ENCODE measurements at places on chromosomes 16 and 17. TPM values are rescaled to one million over a fixed set of nuclear protein-coding genes. Genes with fewer than 3 reads are reported as not detected.

CCDC78 gene
- 3.8 TPM for total RNA-seq

CDH13 gene
- total RNA-seq: 11.6 TPM

CACNG5 gene
- not detected for total RNA-seq

NDRG4 gene
- total RNA-seq: 18.2 TPM

KRTAP1-5 gene
- total RNA-seq: 2.2 TPM

RFWD3 gene
- 25.2 TPM for total RNA-seq

FOXJ1 gene
- not detected for total RNA-seq

CLEC19A gene
- not detected for total RNA-seq

ZNF830 gene
- total RNA-seq: 14.0 TPM

MT3 gene
- total RNA-seq: not detected

NSRP1 gene
- 13.1 TPM for total RNA-seq

DPEP3 gene
- not detected for total RNA-seq

NGFR gene
- 3.3 TPM for total RNA-seq

PRKCA gene
- 45.7 TPM for total RNA-seq

NXPH3 gene
- total RNA-seq: 0.15 TPM

HES7 gene
- total RNA-seq: 0.15 TPM

PTX4 gene
- total RNA-seq: 0.29 TPM

CTRL gene
- total RNA-seq: 0.33 TPM

FAM20A gene
- 25.1 TPM for total RNA-seq

WNT9B gene
- total RNA-seq: not detected

GPRC5C gene
- 4.8 TPM for total RNA-seq

TBC1D3E gene
- not detected for total RNA-seq

SULT1A1 gene
- 0.58 TPM for total RNA-seq

OR1E2 gene
- total RNA-seq: not detected

CD7 gene
- 0.66 TPM for total RNA-seq

CDH8 gene
- not detected for total RNA-seq

SECTM1 gene
- 198 TPM for total RNA-seq

EVPL gene
- under 0.01 TPM for total RNA-seq

PIK3R6 gene
- total RNA-seq: not detected

MT1G gene
- not detected for total RNA-seq

MYLK3 gene
- 0.15 TPM for total RNA-seq

HOXB3 gene
- 17.3 TPM for total RNA-seq

MYH1 gene
- total RNA-seq: not detected

SEPTIN12 gene
- not detected for total RNA-seq

ZG16 gene
- not detected for total RNA-seq

NAGPA gene
- 33.2 TPM for total RNA-seq

HOXB5 gene
- total RNA-seq: 0.29 TPM

PDILT gene
- not detected for total RNA-seq

SLC35G6 gene
- total RNA-seq: not detected

CCL8 gene
- total RNA-seq: 1.2 TPM

RASD1 gene
- 1.2 TPM for total RNA-seq

KATNIP gene
- 24.1 TPM for total RNA-seq
